ENCODE measurements at places on chromosomes 1 and 21.

GRCh38 chr1:82472489-82473131, 671.9 kb downstream of the ADGRL2 start:
- DNase-seq = no peak

- no peak for DNase-seq
Measured at GRCh38 chr1:33320619-33321165, at the start of gene A3GALT2. Gene A3GALT2, minus strand, starts transcription at chr1:33321098. Its CDS starts 0 bp downstream, at chr1:33321098.

GRCh38 chr1:212368073-212368484, 46.6 kb downstream of the PACC1 start:
- peak; percentile 6 for DNase-seq

GRCh38 chr1:231523816-231524215, 4.7 kb upstream of the TSNAX start:
- DNase-seq = no peak

GRCh38 chr21:39215078-39215477, 31.8 kb upstream of the PSMG1 start:
- no peak for DNase-seq

DNA sequence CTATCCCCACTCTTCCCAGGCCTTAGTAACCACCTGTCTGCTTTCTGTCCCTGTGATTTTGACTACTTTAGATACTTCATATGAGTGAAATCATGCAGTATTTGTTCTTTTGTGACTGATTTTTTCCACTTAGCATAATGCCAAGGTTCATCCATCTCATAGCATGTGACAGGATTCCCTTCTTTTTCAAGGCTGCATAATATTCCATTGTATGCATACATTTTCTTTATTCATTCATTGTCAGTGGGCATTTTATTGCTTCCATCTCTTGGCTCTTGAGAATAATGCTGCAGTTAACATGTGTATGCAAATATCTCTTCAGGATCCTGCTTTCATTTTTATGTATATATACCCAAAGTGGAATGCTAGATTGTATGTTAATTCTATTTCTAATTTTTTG, 56.4 kb downstream of the AGL start:
- DNase-seq = no peak

DNA sequence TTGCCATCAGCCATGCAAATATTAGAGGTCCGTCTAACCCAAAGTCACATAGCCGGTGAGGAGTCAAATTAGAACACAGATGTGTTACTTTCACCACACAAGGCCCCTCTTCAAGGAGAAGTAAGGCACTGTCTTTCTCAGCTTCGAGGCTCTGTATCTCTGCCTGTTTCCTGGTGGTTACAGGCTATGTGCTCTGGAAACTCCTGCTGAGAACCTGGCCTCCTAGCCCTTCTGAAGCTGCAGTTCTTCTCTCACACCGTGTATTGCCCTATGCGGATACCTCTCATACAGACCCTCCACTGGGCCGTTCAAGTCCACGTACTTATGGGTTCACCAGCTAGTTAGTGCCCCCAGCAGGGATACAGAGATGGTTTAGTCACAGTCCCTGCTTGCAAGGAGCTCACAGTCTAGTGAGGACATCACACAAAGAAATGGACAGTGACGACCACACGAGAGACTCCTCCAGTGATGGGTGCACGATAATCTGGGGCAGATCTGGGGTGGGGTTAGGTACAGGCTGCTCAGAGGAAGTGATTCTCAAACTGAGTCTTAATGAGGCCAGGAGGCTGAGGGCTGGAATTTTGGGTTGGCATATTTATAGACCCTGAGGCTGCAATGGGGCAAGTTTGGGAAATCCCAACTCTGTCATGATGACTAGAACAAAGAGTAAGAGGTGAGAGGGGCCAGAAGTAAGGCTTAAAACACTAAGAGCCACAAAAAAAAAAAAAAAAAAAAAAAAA, 22.8 kb upstream of the ELOA start:
- no peak for DNase-seq

DNA sequence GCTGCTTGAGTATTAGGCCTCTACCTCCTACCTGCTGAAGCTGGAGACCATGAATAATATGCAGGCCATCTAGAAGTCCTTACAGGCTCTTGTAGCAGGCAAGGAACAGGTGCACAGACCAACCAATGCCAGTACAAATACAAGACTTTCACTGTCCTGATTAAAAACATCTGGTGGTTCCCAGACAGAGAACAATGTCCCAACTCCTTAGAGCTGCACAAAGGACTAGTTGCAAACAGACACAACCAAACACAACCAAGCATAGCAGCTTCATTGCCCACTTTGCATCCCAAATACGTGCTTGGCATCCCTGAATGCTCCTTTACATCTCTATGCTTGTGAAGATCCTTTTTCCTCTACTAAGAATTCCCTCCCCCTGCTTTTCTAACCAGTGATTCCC, 98.1 kb upstream of the CXADR start:
- DNase-seq = no peak

DNA sequence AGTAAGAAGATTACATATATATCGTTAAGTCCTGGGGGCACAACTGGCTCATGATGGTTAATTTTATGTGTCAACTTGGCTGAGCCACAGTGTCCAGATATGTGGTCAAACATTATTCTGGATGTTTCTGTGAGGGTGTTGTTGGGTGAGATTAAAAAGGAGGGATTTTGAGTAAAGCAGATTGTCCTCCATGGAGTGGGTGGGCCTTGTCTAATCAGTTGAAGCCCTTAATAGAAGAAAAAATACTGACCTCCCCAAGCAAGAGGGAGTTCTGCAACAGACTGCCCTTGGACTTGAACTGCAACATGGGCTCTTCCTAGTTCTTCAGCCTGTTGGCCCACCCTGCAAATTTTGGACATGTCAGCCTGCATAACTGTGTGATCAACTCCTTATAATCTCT, 311.6 kb downstream of the RPS6KC1 start:
- no peak for DNase-seq

DNA sequence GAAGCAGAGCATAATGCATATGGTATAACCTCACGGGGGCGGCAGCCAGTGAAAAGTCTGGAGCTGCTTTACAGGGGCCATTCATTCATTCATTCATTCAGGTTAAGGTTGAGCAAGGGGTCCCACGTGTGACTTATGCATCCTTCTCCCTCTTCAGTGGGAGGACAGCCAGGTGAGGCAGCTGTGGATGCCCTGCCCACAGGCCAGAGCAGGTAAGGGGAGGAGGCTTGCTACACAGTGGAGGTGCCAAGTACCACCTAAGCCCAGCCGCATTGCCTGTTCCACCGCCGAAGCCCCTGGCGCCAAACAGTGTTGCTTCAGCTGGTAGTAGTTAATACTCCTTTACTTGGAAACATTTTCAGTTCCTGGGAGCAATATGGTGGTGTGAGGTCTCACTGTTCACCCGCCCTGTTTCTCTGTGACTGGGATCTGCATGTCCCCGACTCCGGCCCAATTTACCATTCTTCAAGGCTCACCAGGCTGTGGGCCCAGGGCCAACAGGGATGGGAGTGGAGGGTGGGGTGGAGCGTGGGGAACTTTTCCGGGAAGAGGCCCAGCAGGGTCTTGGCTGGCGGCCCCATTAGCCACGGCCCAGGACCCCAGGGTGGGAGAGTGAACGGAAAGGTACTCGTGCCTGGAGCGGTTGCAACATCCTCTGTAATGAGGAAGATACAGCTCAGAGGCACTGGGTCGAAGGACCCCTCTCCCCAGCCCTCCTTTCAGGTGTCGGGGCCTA, 722 bp upstream of the PODN start:
- no peak for DNase-seq

DNA sequence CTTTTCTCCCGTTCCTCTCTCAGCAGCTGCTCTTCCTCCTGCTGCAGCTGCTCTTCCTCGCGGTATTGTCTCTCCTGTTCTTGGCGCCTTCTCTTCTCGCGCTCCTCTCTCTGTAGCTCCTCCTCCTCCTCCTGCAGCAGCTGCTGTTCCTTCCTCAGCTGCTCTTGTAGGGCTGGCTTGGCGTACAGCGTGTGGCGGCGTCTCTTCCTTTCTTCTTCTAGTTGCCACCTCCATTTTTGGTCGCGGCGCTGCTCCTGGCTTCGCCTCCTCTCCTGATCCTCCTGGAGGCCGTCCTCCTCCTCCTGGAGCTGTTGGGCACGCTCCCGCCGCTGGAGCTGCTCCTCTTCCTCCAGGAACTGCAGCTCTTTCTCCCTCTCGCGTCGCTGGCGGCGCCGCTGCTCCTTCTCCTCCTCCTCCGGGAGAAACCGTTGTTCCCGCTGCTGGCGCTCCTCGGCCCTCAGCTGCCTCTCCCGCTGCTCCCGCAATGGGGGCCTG, 4.8 kb downstream of the TCHH start:
- no peak for DNase-seq

GRCh38 chr1:29292344-29292743, 56.0 kb downstream of the PTPRU start:
- no peak for DNase-seq

GRCh38 chr1:27912429-27912828, 22.4 kb upstream of the SMPDL3B start:
- DNase-seq = no peak

DNA sequence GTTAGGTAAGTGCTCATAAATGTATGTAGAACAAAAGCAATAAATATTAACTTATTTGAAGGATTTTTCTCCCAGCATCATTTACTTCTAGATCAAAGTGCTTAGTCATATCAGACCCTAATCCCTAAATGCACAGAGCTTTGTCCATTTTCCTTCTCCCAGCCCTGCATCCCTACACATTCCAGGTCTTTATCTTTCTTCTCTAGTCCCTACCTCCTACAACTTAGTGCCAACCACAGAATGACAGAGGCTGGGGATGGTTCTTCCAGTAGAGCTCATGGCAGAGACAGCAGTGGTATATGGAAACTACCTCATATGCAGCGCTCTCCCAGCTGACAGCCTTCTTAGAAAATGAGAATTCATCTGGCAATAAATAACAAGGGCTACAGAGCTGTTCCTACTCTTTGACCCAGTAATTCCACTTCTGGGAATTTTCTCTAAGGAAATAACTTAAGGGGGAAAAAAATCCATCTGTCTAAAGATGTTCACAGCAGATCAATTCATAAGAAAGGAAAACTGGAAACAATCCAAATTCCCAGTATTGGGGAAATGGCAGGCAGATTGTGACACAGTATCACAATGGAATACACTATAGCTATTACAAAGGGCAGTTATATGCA, 62.9 kb upstream of the ROR1 start:
- no peak for DNase-seq

- no peak for DNase-seq
Measured at GRCh38 chr1:6868660-6869380, 83.6 kb downstream of the CAMTA1 start.

GRCh38 chr21:35136106-35136505, 87.0 kb upstream of the RUNX1 start:
- no peak for DNase-seq

DNA sequence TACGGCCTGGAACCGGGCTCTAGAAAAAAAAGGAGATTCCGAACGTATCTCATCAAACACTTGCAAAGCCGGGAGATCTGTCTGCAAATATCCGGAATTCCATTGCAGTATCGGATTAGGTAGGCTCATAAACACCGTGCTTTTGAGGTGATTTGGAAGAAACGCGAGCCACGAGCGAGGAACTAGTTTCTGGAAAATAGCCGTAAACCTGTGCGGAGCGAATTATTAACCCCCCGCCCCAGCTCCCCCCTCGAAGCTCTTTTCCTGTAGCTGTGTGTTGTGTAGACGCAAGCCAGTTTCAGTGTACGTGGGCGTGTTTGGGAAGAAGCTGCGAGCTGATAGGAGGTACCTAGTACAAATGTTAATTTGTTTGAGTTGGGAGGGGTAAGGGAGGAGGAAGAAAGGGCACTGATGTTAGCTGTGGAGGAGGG, 1.1 kb downstream of the RALGPS2 start:
- DNase-seq = peak; percentile 13

DNA sequence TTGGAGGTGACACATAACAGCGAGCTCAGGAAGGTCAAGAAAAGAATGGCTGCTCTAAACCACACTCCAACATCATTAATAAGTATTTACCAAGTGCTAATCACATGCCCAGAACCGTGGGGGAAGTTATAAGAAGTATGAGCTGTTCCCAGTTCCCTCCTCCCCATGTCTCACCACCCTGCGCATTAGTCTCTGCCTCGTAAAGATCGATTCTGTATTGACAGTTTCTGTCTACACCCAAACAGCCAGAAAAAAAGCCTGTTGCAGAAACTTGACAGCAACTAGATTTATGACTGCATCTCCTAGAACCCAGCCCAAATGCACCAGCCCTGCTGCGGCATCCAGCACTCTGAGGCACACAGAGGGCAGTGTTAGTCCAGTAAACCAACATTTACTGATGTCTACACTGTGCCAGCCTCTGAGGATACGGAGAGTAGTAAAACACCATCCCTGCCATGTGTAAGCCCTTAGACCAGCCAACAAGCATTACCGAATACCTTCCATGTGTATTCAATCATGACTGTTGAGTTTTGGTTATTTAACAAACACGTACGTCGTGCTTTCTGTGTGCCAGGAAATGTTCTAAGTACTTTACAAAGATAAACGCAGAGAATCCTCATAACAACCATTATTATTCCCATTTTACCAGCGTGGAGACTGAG, 63.6 kb upstream of the ZBTB40 start:
- no peak for DNase-seq

- DNase-seq = no peak
Measured at GRCh38 chr1:151047591-151047924, at the start of gene C1orf56. Gene C1orf56, plus strand, starts transcription at chr1:151047751. Its CDS starts 97 bp downstream, at chr1:151047848.

DNA sequence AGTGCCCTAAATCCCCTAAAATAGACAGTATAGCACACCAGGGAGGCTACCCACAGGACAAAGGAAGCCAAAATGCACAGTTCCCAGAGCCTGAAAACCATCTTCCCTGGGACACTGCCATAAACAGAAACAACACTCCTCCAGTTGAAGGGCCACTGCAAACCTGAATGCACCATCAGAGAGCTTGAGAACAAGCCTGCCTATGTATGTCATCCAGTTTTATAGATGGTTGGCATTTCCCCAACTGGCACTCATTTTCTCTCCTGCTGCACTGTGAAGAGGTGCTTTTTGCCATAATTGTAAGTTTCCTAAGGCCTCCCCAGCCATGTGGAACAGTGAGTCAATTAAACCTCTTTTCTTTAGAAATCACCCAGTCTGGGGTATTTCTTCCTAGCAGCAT, 169.0 kb downstream of the AGBL4 start:
- no peak for DNase-seq

DNA sequence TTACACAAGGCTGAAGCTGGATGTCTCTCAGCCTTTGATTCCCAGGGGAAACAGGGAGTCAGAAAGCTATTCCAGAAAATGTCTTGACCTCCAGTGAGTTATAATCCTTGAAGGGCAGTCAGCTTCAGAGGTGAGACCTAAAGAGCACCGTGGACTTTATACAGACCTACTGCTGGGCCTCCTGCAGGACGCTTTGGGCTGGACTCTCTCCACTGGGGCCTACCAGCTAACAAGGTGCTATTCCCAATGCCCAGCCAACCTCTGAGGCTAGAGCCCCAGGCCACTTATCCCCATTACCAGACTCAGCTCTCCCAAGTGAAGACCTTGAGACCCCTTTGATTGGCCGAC, 6.6 kb downstream of the SETD4 start:
- no peak for DNase-seq

- no peak for DNase-seq
Measured at GRCh38 chr1:91098299-91098906, 76.6 kb upstream of the ZNF644 start.

GRCh38 chr1:111736548-111737215, 2.5 kb downstream of the INKA2 start:
- DNase-seq = no peak

- DNase-seq = no peak
Measured at GRCh38 chr1:24084050-24084449, 27.9 kb downstream of the MYOM3 start.

- no peak for DNase-seq
Measured at GRCh38 chr21:27837936-27838335, 871.0 kb upstream of the ADAMTS5 start.

Data from stimulated activated CD4-positive, alpha-beta T cell treated with anti-CD3 and anti-CD28 coated beads, Interleukin-15, amount 100 ng/mL, for 1 hour (primary cell).